Left ventricle myocardium inferior (tissue), 1 donor: ENCODE measurements at places on chromosomes 1 and 21. TPM values are rescaled to one million over a fixed set of nuclear protein-coding genes. Genes with fewer than 3 reads are reported as not detected.

DNA sequence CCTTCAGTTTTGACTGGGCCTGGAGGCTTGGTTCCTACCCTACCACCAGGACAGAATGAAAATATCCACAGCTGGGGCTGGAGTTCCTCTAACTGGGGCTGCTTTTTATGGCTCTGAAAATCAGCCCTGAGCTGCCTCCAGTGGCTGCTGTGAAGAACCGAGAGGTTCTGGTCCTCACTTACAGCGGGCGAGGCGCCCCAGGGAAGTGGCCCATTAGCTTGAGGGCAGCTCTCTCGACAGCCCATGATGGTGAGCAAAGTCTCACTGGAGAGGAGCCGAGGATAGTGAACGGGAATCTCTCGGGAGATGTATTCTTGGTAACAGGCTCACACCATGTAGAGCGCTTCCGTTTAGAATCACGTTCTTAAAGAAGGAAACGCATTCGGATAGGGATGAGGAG lies 459.7 kb downstream of the KIF26B start:
- H3K27ac ChIP-seq, result no peak overlapping the region
- no peaks in the 10 kb centered on the region for H3K4me1 ChIP-seq
- no peak overlapping the region for H3K4me3 ChIP-seq
- H3K36me3 ChIP-seq, result no peaks in the 10 kb centered on the region
- no peaks in the 10 kb centered on the region for H3K27me3 ChIP-seq

DNA sequence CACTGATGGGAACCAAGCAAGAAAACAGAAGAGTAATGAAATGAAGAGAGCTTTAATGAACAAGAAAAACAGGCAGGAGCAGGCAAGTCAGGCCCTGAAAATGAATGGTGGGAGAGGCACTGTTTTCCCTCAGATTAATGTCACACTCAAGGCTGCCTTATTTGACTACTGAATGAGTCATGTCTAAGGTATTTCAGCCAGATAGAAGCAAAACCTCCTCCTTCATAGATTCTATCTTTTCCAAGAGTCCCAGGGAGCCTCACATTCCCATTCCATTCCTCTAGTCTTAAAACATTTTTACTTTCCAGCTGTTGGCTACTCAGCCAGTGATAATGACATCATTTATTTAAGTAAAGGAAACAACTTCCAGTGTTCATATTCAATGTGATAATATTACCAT lies 228.4 kb upstream of the NRIP1 start:
- DNase-seq, result no peak
- no peaks in the 10 kb centered on the region for H3K27me3 ChIP-seq
- no peaks in the 10 kb centered on the region for H3K36me3 ChIP-seq
- no peaks in the 10 kb centered on the region for H3K4me1 ChIP-seq

- H3K27me3 ChIP-seq, result peaks cover 62% of the 10 kb centered on the region
- no peak overlapping the region for H3K27ac ChIP-seq
- peaks cover 28% of the 10 kb centered on the region for H3K4me1 ChIP-seq
Observed at GRCh38 chr1:40315795-40316594, 1.1 kb downstream of the COL9A2 start.

GRCh38 chr1:165659581-165659895 lies 28.5 kb downstream of the MGST3 start:
- no peaks in the 10 kb centered on the region for H3K27me3 ChIP-seq
- H3K4me1 ChIP-seq, result peaks cover 8% of the 10 kb centered on the region
- DNase-seq, result no peak
- peaks cover 83% of the 10 kb centered on the region for H3K36me3 ChIP-seq
- H3K27ac ChIP-seq, result no peak overlapping the region

DNA sequence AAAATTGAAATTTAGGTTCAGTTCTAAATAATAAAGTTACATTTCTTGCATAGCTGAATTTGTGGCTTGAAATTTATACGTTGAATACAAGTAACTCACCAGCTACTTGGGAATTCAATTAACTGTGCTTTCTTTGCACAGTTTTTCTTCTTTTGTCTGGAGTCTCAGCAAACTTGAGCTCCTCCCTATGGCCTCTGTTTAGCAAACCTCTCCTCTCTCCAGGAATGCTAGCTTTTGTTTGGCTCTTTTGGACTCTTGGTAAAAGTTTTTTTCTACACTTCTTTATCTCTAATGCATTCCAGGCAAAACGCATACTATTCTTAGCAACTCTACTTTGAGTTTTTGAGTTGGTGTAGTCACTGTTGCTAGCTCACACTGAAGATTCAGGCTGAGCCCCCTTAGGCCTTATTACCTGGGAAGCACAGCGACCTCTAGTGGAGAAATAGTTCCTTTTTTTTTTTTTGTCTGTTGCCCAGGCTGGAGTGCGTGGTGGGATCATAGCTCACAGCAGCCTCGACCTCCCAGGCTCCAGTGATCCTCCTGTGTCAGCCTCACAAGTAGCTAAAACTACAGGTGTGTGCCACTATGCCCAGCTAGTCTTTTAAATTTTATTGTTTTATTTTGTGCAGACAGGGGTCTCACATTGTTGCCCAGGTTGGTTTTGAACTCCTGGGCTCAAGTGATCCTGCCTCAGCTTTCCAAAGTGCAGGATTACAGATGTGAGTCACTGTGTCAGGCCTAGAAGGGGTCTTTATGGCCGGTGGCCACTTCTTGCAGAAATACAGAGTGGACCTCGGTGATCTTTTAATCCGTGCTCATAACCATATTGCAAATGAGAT lies 61.7 kb downstream of the CASQ2 start:
- H3K27ac ChIP-seq, result peak overlapping the region; percentile 27
- peaks cover 81% of the 10 kb centered on the region for H3K4me1 ChIP-seq
- H3K36me3 ChIP-seq, result peaks cover 24% of the 10 kb centered on the region
- H3K27me3 ChIP-seq, result peaks cover 13% of the 10 kb centered on the region

DNA sequence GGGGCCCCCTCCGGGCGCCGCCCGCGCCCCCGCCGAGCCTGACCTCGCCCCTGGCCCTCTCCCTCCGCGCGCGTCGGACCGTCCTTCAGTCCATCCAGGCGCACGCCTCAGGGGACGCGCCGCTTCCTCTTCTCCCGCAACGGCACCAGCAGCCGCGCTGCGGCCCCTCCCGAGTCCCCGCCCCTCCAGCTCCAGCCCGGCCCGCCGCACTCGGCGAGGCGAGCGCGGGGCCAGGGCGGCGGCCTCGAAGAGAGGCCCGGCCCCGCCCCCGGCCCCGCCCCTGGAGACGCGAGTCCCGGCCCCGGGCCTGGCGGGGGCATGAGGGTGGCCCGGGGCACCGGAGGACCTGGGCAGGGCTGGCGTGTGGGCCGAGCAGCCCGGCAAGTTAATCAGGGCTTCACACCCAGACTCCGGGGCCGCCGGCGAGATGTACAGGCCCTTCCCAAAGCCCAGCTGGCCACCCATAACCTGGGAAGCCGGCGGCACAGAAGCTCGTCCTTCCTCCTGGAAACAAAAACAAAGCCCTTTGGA lies at the start of gene IGSF3:
TSS of gene IGSF3 (minus strand) at position 159 of the 531 bp plus-strand sequence. CDS start 1,407 bp downstream, outside the sequence.
- peak; percentile 82 for DNase-seq
- no peaks in the 10 kb centered on the region for H3K36me3 ChIP-seq
- peak within 1 kb of the TSS; percentile 63 for H3K27ac ChIP-seq
- H3K27me3 ChIP-seq, result peaks cover 27% of the 10 kb centered on the region
- peaks cover 35% of the 10 kb centered on the region for H3K4me1 ChIP-seq

GRCh38 chr1:117561071-117561470 lies 44.8 kb upstream of the TENT5C start:
- H3K27ac ChIP-seq, result no peak overlapping the region
- H3K36me3 ChIP-seq, result no peaks in the 10 kb centered on the region
- no peaks in the 10 kb centered on the region for H3K27me3 ChIP-seq
- no peaks in the 10 kb centered on the region for H3K4me1 ChIP-seq
- DNase-seq, result no peak

TIMM17A gene
- 87.5 TPM for total RNA-seq

C1QTNF12 gene
- 0.55 TPM for total RNA-seq
